Amniotic epithelial cell (primary cell): ENCODE measurements at places on chromosomes 2 and 18.

DNA sequence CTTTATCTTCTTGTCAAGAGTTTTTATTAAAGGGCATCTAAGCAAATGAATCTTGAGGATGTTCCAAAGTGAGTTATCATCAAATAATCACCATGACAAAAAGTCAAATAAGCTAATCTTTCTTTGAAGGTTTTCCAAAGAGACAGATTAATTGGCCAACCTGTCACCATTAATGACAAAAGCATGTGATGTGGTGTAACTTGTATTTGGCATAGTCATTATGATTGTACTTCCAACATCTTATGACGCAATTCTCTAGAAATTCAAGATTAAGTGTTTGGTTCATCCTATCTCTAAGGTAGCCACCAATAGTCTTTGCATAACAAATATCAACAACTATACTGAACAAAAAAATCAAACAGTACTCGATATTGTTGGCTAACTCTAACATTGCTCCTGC is 28.6 kb downstream of the RBMS1 start:
- DNase-seq = peak; percentile 50

GRCh38 chr2:149329489-149330126 is 779 bp upstream of the LYPD6 start:
- DNase-seq = peak; percentile 62

- no peak for DNase-seq
Measured at GRCh38 chr2:65120990-65121693, 8.8 kb downstream of the RAB1A start.

DNA sequence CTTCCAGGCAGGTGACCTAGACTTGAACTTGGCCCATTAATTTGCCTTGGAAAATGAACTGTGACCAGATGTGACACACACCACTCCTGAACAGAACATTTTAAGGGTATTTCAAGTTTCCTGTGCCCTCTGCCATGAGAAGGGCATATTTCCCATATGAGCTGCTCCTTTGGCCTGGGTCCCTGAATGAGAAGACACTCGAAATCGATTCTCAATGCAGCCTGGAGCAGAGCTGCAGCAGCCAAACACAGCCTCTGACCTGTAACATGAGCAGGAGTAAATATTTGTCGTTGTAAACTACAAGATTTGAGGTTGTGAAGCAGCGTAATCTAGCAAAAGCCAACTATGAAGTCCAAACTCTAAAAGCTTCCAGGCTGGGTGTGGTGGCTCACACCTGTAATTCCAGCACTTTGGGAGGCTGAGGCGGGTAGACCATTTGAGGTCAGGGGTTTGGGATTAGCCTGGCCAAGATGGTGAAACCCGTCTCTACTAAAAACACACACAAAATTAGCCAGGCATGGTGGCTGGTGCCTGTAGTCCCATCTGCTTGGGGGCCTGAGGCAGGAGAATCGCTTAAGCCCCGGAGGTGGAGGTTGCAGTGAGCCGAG is 30.1 kb upstream of the SOS1 start:
- no peak for DNase-seq

DNA sequence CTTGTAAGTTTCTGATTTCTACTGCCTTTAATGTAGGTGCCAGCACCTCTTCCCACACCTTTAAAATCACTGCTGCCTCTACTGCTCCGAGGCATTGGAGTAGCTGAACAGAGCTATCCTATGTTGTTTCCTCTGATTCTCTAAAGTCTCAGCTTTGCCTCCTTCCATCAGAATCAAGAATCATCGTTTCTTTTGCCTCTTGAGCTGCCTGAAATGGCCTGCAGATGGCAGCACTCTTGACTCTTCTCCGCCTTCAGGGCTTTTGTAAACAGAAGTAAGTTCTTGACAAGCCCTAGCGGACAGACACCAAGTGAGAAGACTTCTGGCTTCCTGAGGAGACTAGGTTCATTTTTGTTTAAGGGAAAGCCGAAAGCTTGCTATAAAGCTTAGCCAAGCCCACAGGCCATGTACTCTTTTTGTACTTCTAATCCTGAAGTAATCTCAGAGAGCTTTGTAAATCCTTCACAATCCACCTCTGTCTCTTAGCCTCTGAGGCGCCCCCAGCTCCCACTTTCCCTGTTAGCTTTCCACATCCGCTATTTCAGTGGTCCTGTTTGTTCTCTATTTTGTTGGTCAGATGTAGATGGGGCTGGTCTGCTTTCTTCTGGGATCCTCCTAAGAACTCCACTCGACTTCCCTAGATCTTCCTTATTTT is 48.4 kb downstream of the GTF3C3 start:
- DNase-seq = peak; percentile 76

GRCh38 chr2:174399171-174399570 is 3.6 kb downstream of the SCRN3 start:
- DNase-seq = peak; percentile 36

DNA sequence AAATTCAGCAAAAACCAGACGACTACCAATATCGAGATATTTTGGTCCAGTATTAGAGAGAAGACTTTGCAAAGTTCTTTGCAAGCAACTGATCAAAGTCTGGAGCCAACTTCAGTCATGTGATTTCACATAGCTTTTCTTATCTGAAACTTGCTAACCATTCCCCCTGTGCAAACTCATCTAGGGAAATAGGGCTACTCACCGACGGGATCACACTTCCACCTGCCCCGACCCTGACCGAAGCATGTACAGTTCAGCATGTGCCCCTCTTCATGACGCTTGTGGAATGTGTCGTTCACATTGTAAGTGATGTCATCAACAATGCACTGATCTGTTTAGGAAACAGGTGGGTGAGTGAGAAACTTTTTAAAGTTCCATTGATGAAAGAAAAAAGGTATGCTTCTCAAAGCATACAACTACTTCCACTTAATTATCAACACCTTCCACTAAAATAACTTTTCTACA is 15.4 kb downstream of the FN1 start:
- DNase-seq = peak; percentile 39

DNA sequence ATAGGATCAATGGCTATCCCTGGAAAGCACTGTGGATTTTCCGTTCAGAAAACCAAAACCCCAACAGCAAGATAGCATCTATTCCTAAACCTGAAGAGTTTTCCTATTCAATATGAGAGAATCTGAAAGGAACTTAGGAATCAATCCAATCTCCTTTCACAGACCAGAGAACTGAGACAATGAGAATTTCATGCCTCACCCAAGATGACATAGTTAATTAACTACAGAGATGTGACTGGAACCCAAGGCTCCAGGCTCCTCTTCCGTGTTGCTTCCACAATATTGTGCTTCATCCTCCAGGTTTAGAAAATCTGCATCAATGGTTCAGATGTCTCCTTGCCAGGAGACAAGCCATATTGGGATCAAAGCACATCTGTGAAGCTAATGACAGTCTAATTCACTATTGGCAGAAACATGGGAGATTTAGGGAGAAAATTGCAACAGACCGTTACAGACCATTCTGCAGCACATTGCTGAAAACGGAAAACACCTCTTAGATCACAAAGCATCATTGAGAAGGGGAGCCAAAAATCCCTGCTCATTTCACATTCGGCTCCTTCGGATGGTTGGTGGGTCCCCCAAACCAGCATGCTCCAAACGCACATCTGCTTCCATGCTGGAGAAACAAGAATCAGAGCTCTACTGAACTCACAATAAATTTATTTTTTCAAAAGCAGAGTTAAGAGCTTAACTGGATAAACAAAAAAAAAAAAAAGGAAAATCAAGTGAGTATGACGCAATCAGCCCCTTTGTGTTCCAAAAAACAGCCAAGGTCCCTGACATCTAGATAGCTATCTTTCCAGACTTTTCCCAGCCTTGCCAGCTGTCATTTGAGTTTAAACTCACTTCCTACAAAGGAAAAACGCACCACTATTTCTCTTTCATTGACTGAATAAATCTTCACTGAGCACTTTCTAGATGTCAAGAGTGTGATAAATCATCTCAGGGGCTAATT is 290.3 kb downstream of the C1D start:
- no peak for DNase-seq

DNA sequence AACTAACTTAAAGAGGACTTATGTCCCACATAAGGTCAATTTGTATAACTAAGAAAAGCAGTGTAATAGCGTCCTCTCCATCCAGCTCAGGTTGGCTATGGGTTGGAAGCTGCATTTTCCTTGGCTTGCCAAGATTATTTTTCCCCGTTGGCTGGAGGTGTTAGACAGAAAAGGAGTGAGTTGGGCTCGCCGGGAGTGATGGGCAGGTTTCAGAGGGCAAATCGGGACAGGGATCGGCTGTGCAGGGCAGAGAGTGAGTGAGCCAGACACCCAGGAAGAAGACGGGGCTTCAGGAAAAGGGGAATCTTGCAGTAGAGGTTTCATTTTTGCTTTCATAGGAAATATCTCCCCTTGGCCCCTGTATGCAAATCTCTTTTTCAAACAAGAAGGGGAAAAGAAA is 41.5 kb upstream of the MAP3K20 start:
- DNase-seq = no peak

GRCh38 chr18:58364876-58365528 is 263.9 kb downstream of the ALPK2 start:
- no peak for DNase-seq

DNA sequence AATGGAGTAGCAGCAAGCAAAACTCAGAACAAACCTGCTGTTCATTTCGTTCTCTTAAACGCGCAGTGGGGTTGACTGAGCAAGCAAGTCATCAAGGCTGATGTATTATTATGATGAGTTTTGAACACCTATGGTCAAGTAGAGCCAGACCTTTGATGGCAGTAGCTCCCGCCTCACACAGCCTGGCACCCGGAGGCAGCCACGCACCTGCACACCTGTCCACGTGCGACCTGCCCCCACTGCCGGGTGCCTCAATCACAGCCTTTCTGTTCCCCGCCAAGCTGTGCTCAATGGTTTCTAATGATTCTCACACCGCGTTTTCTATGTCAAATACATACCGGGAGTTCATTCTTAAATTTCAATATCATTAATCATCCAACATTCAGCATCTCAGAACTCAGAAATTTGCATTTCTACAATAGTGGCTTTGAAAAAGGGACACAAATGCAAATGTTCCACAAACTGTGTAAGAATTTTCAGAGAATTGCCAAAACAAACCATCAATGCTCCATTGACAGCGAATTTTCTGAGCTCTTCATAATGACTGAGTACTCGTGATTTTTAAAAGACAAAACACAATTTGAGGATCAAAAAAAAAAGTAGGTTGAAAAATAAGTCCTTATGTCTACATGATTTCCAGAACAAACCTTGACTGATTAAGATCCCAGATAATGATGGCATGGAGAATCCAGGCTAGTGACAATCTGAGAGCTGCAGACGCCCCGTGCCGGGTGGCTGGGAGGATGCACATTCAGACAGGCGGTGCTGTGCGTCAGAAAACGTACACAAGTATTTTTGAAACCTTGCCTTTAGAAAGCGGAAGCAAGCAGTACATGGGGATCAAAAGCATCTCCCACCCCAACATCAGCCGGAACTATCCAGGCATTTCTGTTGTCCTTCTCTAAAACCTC is 56.6 kb downstream of the HDAC4 start:
- no peak for DNase-seq

DNA sequence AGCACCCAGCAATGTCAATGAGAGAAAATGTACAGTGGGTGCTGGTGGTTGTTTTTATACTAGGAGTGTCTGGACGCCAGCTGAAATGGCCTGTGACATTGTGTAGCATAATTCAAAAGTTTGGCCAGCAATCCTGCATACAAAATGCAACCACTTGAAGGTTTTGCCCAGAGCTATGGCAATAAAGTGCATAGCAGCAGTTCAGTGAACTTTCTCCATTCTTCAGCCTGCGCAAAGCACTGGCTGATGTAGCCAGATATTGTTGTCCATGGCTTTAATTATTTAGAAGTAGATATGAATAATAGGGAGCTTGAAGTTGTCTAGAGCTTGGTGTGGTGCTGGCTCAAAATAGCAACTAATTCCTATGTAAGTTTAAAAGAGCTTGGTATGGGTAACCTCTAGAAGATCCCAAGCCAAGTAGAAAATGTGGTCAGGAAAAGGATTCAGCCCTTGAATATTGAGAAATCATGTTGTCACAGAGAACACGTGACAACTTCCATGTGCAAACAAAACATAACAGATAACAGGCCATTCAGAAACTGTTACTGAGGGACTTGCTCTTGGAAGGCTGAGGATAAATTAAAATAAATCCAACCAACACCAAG is 33.3 kb upstream of the PGAP1 start:
- DNase-seq = no peak
